Smooth muscle cell of the umbilical artery (primary cell): ENCODE measurements at places on chromosomes 1 and 21. TPM values are rescaled to one million over a fixed set of nuclear protein-coding genes. Genes with fewer than 3 reads are reported as not detected.

The KCNQ4 gene
- total RNA-seq, result not detected in 2 replicates

The CELA3A gene
- not detected in 2 replicates for total RNA-seq

The RGS4 gene
- total RNA-seq, result 173 and 822 TPM in 2 replicates

The KRTAP20-3 gene
- not detected in 2 replicates for total RNA-seq
